ENCODE measurements at places on chromosomes 7 and 10. TPM values are rescaled to one million over a fixed set of nuclear protein-coding genes. Genes with fewer than 3 reads are reported as not detected.

- H3K4me1 ChIP-seq, result no peaks in the 10 kb centered on the region
- no peak overlapping the region for H3K27ac ChIP-seq
- no peak overlapping the region for H3K4me3 ChIP-seq
- no peak for DNase-seq
Measured at GRCh38 chr7:45606931-45607330, 32.8 kb downstream of the ADCY1 start.

Gene SLC37A3
- 24.9 TPM for total RNA-seq

GRCh38 chr7:88432301-88432700 lies 125.6 kb upstream of the STEAP4 start:
- H3K4me3 ChIP-seq, result no peak overlapping the region
- H3K27me3 ChIP-seq, result no peaks in the 10 kb centered on the region
- H3K36me3 ChIP-seq, result no peaks in the 10 kb centered on the region
- no peak overlapping the region for H3K27ac ChIP-seq
- no peaks in the 10 kb centered on the region for H3K4me1 ChIP-seq

Gene KIAA1549
- 0.12 TPM for total RNA-seq

DNA sequence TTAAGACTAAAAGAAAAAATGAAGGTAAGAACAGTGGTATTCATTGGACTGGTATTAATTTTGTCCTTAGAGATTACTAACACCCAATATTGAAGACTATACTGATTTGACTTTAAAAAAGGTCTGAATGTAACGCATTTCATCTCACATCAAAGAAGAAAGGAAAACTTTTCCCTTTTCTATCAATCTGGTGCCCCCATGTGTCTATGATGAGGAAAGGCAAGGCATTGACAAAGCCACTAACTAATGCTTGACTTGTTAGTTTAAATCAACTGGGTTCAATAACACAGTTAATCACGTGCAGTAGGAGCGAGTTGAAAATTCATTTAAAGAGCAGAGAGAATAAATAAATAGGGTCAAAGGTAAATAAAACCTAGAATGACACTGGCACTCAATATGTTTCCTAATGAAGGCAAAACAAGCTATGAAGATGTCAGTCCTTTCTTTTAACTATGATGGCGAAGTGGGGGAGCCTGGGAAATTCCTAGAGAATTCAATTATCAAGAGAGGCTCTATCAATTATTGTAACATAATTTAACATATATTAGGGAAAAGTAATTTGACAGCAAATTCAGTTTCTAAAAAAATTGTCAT lies 180.9 kb downstream of the ANK3 start:
- H3K27ac ChIP-seq, result no peak overlapping the region
- peaks cover 35% of the 10 kb centered on the region for H3K36me3 ChIP-seq
- no peak overlapping the region for H3K4me3 ChIP-seq
- H3K27me3 ChIP-seq, result no peaks in the 10 kb centered on the region
- DNase-seq, result no peak

Gene DPYSL4
- 1.6 TPM for total RNA-seq

GRCh38 chr10:35641676-35642034 lies 441 bp downstream of the FZD8 start:
- H3K36me3 ChIP-seq, result no peaks in the 10 kb centered on the region
- H3K27ac ChIP-seq, result no peak overlapping the region
- no peak overlapping the region for H3K4me3 ChIP-seq
- peaks cover 25% of the 10 kb centered on the region for H3K4me1 ChIP-seq
- H3K27me3 ChIP-seq, result peaks cover 72% of the 10 kb centered on the region
- DNase-seq, result no peak

DNA sequence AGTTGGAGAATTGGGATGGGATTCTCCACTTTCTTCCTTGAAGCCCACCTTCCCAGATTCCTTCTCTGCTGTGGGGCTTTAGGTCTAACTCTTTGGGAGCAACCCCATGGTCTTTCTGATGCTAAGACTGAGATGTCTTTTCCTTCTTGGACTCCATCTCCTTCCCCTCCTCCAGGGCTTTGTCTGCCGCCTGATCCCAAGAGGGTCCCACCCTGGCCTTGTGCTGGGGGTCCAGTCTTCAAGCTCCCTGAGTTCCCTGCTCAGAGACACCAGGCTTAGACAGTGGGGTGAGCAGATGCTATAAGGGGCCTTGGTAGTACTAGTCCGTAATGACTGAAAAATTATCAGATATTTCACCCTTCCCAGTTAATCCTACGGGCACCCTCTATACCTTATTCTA lies 150.5 kb downstream of the PTPN20 start:
- H3K27ac ChIP-seq, result no peak overlapping the region
- H3K27me3 ChIP-seq, result no peaks in the 10 kb centered on the region
- no peak overlapping the region for H3K4me3 ChIP-seq
- H3K36me3 ChIP-seq, result no peaks in the 10 kb centered on the region
- no peaks in the 10 kb centered on the region for H3K4me1 ChIP-seq

DNA sequence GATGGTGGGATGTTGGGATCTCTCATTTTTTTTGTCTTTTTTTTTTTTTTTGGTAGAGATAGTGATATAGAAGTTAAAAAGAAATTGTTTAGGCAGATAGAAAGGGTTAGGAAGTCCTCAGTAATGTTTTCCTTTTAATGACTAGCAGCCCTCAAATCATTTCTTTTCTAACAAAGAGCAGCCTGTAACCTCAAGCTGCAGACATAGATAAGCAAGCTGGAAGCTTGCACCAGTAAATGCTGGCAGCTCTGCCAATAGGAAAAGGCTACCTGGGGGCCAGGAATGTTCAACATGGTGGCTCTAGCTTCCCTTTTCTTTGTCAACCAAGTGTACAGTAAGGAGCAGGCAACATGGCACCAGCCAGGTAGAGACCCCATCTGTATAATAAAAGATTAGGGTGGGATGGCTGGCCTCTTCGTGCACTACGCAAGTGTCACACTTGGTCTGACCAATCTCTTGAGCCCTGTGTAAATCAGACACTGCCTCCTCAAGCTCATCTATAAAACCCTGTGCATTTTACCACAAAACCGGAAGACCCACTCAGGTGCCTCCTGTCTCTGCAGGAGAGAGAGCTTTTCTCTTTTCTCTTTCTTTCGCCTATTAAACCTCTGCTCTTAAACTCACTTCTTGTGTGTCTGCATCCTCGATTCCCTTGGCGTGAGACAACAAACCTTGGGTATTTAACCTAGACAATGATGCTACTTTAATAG lies 212.9 kb downstream of the SNX10 start:
- no peaks in the 10 kb centered on the region for H3K4me1 ChIP-seq
- no peak for DNase-seq
- H3K36me3 ChIP-seq, result no peaks in the 10 kb centered on the region
- H3K27ac ChIP-seq, result no peak overlapping the region
- H3K27me3 ChIP-seq, result peaks cover 9% of the 10 kb centered on the region

- peaks cover 9% of the 10 kb centered on the region for H3K4me1 ChIP-seq
- H3K4me3 ChIP-seq, result no peak overlapping the region
- H3K27ac ChIP-seq, result no peak overlapping the region
- no peaks in the 10 kb centered on the region for H3K36me3 ChIP-seq
Measured at GRCh38 chr7:69691734-69692133, 93.5 kb downstream of the AUTS2 start.

- no peak for DNase-seq
- H3K27me3 ChIP-seq, result no peaks in the 10 kb centered on the region
- no peaks in the 10 kb centered on the region for H3K4me1 ChIP-seq
- H3K4me3 ChIP-seq, result no peak overlapping the region
Measured at GRCh38 chr7:157044147-157044687, 33.8 kb upstream of the MNX1 start.

- no peaks in the 10 kb centered on the region for H3K36me3 ChIP-seq
- H3K4me1 ChIP-seq, result no peaks in the 10 kb centered on the region
- peaks cover 12% of the 10 kb centered on the region for H3K27me3 ChIP-seq
- DNase-seq, result no peak
Measured at GRCh38 chr7:28654110-28654509, 241.8 kb downstream of the CREB5 start.

DNA sequence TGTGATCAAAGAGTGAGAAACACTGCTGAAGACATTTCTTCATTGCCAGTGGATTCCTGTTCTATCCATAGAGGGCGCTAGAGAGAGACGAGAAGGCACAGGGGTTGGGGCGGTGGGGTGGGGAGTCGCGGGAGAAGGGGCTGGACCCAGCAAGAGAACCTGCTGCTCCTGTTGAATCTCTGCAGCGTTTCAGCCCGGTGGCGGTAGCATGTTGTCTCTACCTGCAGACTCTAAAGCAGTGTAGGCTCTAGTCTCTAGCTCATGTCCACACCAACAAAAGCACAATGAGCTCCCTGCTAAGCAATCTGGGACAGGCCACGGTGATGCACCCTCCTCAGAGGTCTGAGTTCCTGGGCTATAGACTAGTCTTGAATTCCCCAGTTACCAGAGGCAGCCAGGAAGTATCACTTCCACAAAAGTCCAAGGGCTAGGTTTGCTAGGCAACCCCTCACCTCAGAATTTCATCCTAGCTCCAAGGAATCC lies 167.7 kb downstream of the DGKB start:
- H3K4me3 ChIP-seq, result no peak overlapping the region
- no peak overlapping the region for H3K27ac ChIP-seq
- H3K4me1 ChIP-seq, result no peaks in the 10 kb centered on the region
- DNase-seq, result no peak
- H3K36me3 ChIP-seq, result no peaks in the 10 kb centered on the region

DNA sequence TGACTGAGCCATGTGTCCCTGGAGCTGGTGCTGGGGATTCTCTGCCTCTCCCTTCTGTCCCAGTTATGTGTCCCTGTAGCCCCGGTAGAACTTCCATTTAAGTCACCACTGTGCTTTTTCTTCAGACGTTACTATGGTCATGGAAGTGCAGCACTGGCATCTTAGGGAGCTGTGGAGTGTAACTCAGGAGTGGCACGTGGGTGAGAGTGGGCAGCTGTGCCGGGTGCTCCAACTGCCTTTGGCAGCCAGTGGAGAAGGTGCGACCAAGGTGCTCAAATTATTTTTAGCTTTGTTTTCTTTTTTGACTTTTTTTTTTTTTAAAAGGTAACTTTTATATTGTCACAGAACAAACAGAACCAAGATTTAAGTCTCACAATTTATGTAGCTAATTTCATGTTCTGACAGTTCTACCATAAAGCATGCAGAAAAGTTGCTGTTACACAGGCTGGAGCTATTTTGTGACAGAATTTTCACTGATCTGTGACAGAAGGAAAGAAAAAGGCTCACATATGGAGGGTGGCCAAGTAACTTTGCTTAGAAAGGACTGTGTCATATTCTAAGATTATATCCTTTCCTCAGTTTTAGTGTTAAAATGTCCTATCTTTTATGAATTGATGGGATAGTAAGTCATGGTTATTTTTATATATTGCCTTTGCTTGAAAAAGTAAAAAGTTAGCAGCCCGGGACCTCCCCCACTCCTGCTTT lies 73.9 kb downstream of the SH2D4B start:
- H3K36me3 ChIP-seq, result no peaks in the 10 kb centered on the region
- no peaks in the 10 kb centered on the region for H3K27me3 ChIP-seq
- no peaks in the 10 kb centered on the region for H3K4me1 ChIP-seq
- H3K27ac ChIP-seq, result no peak overlapping the region
- DNase-seq, result no peak

Gene SOSTDC1
- total RNA-seq, result not detected

Gene NEURL1
- 1.1 TPM for total RNA-seq

DNA sequence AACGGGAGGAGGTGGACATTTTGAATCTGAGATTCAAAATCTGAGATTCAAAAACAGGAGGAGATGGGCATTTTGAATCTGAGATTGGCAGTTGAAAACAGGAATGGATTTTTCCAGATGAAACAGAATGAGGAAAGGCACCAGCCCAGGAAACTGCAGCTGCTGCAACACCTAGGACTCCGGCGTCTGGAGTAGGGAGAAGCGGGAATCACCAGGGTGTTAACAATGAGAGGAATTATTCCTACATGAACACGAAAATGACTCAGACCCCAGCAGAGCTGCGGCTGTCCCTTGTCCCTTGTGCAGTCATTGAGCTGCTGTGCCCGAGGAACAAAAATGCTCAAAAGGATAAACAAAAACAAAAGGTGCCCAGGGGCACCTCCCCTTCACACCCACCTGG lies 59.9 kb upstream of the KAT6B start:
- H3K36me3 ChIP-seq, result no peaks in the 10 kb centered on the region
- no peaks in the 10 kb centered on the region for H3K27me3 ChIP-seq
- no peak for DNase-seq
- H3K27ac ChIP-seq, result no peak overlapping the region

DNA sequence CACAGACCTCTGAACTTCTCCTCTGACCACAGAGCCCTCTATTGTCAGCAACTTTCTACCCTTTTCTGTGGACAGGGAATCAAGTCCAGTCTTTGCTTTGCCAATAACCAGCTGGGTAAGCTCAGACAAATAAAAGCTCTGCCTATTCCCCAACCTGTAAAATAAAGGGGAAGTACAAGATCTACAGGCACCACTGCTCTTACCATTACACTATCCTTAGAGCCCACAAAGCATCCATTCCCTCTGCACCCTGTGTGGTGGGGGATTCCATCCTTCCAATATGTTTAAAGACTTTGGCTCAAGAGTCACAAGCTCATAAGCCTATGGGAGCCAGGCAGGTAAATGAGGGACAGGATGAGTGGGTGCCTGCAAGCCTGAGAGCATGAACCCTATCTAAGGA lies 88.2 kb downstream of the PARD3 start:
- no peak overlapping the region for H3K27ac ChIP-seq
- no peak for DNase-seq
- no peaks in the 10 kb centered on the region for H3K36me3 ChIP-seq

DNA sequence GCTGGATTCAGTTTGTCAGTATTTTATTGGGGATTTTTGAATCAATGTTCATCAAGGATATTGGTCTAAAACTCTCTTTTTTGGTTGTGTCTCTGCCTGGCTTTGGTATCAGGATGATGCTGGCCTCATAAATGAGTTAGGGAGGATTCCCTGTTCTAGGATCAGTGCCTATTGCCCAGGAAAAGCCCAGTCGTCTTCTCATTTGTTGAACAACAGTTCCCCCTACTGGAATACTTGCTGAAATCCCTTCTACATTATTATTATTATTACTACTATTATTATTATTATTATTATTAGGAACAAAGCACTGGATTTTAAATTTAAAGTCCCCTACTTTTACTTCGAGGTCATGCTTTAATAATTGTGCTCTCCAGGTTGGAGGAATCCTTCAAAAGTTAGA lies 528.9 kb downstream of the MAGI2 start:
- no peaks in the 10 kb centered on the region for H3K4me1 ChIP-seq
- no peak for DNase-seq

Gene SFTPA1
- total RNA-seq, result not detected

GRCh38 chr7:13047061-13047460 lies 359.6 kb downstream of the ARL4A start:
- no peak overlapping the region for H3K4me3 ChIP-seq
- H3K4me1 ChIP-seq, result no peaks in the 10 kb centered on the region
- H3K27ac ChIP-seq, result no peak overlapping the region
- H3K27me3 ChIP-seq, result peaks cover 3% of the 10 kb centered on the region
- H3K36me3 ChIP-seq, result no peaks in the 10 kb centered on the region
- no peak for DNase-seq

Gene FAM185A
- total RNA-seq, result 8.4 TPM
